Lung (tissue), 17 donors: ENCODE measurements at places on chromosomes 11 and 22.

DNA sequence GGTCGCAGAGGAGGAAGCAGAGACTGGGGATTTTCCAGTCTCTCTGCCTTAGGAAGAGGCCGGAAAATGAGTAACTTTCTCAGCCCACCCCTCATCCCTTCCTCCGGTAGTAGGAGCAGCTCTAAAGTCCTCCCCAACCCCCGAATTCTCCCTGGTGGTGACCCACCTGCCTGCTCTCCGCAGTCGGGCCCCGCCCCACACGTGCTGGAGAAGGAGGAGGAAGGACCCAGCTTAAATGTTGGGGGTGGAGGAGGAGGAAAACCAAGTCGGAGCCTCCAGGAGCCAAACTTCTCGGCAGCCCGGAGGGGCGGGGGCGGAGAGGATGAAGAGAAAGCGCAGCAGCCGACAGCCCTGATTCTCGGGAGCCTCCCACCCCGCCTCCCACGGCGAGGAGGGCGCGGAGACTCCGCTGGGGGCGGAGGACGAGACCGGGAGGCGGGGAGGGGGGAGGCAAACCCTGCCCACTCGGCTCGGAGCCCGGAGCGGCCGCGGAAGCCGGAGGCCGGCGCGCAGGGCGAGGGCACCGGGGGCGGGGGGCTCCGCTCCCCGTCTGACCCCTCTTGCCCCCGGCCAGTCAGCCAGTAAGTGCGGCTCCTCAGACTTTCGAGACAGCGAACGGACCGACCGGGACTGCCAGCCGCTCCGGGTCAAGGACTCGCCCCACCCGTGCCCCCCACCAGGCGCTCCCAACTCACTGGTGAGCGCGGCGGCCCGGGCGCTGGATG lies at the start of gene TPBGL:
TPBGL (plus strand) TSS at position 464 of the 725 bp plus-strand sequence. CDS start 276 bp downstream, outside the sequence.
- peak; percentile 50 for DNase-seq

GRCh38 chr11:65524014-65524740 lies 706 bp upstream of the SCYL1 start:
- DNase-seq = no peak

- DNase-seq = no peak
Observed at GRCh38 chr11:1920909-1921573, 1.5 kb downstream of the TNNT3 start.

- DNase-seq = no peak
Observed at GRCh38 chr11:31782257-31782656, 28.9 kb downstream of the PAX6 start.

DNA sequence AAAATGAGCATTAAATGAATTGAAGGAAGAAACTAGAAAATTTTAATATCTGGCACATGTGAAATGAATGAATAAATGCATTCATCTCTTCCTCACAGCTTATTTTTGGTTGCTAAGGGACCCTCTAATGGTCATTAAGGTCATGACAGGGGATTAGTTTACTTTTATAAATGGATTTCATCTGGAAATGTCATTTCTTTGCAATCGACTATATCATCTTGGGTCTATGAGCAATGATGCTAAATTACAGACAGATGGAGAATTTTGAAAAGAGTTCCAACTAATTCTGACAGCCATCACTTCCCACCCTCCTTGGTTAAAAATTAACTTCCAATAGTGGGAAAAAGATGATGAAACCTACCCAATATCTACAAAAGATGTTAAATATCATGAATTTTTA lies 98.0 kb downstream of the KIF18A start:
- no peak for DNase-seq

- peak; percentile 10 for DNase-seq
Observed at GRCh38 chr22:27032091-27032761, 374.8 kb downstream of the MIAT start.

- DNase-seq = no peak
Observed at GRCh38 chr22:33221568-33221967, 163.4 kb upstream of the SYN3 start.

DNA sequence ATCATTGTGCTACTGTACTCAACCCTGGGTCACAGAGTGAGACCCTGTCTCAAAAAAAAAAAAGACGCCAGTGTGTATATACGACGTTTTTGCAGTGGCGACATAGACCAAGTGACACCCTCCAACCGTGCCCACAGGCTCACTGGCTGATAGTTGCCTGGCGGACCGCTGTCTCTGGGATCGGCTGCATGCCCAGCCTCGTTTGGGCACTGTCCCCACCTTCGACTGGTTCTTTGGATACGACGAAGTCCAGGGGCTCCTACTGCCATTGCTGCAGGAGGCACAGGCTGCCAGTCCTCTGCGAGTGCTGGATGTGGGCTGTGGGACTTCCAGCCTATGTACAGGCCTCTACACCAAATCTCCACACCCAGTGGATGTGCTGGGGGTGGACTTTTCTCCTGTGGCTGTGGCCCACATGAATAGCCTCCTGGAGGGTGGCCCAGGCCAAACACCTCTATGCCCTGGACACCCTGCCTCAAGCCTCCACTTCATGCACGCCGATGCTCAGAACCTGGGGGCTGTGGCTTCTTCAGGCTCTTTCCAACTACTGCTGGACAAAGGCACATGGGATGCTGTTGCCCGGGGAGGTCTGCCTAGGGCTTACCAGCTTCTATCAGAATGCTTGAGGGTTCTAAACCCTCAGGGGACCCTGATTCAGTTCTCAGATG lies 1.3 kb downstream of the CSKMT start:
- no peak for DNase-seq

GRCh38 chr11:117799634-117800033 lies 2.6 kb upstream of the DSCAML1 start:
- DNase-seq = no peak

DNA sequence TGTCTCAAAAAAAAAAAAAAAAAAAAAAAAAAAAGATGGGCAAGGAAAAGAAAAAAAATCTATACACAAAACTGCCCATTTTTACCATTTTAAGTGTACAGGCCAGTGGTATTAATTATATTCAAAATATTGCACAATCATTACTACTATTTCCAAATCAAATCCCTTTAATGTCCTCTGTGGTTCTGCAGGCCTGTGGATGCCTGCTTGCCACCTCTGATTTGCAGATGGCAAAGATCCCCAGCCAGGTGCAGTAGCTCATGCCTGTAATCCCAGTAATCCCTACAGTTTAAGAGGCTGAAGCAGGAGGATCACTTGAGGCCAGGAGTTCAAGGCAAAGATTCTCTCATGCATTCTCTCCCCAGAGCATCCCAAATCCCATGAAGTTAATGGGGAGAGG lies 20.2 kb downstream of the RFPL1 start:
- DNase-seq = no peak

- DNase-seq = no peak
Observed at GRCh38 chr11:33984682-33985389, 66.7 kb upstream of the CAPRIN1 start.

DNA sequence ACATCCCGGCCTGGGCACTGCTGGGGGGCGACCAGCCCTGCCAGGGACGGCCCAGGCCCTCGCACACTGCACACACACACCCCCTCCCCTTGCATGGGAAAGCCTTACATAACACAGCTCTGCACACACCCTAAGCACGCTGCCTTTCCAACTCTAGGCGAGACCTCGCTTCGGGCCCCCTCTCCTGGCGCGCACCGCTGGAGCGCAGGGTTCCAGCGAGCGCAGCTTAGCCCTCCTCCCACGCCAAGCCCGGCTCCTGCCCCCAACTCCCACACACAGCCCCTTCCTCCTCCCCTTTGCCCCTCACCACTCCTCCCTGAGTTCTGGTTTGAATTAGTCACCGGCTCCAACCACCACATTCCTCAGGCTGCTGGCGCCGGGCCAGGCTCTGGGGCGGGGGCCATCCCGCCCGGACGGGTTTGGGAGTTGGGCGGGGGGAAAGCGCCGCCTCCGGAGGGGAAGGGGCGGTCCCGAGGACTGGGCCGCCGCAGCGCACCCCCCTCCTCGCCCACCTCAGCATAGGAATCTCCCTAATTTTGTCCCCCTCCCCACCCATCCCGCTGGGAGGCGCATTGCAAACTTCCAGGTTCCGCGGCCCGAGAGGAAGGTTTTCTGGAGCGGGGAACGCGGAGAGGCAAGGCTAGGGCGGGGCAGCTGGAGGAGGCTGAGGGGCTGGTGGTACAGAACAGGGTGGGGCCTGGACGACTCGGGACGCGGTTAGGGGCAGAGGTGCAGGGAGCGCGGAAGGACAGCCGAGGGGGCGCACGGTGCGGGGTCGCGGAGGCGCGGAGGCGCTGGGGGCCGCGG lies 966 bp downstream of the AHNAK start:
- peak; percentile 97 for DNase-seq

- peak; percentile 60 for DNase-seq
Observed at GRCh38 chr11:128886406-128887124, 4.6 kb upstream of the KCNJ5 start.

DNA sequence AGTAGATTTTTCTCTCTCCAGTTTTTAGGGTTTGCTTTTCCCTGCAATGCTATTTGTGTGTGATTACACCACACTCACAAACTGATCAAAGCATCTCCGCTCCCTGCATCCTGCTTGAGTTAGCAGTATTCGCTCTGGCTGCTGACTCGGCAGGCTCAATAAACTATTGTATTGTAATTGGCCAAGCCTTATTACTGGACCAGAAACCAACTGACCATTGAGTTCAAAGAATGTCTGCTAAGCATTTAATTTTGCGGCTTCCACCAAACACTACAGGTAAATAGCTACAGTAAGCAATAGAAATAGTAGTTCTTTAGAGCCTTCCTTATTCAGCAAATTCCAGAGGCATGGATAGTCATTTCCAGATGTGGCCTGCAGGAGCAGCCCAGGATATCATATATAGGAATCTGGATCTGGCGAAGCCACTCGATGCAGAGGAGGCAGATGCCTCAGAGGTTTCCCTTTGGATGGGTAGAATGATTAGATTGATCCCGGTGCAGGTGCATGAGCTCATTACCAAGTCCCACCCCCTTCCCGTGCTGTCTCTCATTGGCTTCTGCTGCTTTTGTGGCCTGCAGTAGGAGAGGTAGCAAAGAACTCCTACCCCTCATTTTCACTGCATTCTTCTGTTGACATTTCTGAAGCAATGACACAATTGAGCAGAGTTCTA lies 77.3 kb downstream of the COMMD9 start:
- peak; percentile 49 for DNase-seq

DNA sequence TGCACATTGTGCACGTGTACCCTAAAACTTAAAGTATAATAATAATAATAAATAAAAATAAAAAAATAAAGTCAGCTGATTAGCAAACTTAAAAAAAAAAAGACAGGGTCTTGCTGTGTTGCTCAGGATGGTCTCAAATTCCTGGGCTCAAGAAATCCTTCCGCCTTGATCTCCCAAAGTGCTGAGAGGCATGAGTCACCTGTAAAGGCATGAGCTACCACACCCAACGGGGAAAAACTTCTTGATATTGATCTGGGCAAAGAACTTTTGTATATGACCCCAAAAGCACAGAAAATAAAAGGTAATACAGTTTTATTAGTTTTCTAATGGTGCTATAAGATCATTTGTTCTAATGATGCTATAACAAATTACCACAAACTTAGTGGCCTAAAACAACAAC lies 46.1 kb downstream of the ENTHD1 start:
- no peak for DNase-seq

DNA sequence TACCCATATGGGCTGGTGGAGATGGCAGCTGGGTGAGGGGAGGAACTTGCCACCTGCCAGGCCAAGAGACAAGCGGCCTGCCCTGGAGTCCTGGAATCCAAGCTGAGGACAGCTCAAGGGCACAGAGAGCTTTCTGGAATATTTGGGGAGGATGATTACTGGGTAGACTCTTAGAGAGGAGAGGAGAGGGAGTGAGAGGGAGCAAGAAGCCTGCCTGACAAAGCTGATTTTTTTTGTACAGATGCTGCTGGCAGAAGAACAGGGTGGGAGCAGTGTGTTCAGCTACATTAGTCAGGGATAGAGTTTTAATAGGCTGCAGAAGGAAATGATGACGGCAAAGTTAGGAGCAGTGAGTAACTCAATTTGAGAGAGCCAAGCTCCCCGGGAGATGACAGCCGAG lies 299.3 kb downstream of the NXPE2 start:
- peak; percentile 22 for DNase-seq

- DNase-seq = peak; percentile 86
Observed at GRCh38 chr22:42661985-42662831, 13.0 kb upstream of the CYB5R3 start.

GRCh38 chr11:59550842-59551658 lies 39.7 kb downstream of the OR4D9 start:
- DNase-seq = peak; percentile 96

DNA sequence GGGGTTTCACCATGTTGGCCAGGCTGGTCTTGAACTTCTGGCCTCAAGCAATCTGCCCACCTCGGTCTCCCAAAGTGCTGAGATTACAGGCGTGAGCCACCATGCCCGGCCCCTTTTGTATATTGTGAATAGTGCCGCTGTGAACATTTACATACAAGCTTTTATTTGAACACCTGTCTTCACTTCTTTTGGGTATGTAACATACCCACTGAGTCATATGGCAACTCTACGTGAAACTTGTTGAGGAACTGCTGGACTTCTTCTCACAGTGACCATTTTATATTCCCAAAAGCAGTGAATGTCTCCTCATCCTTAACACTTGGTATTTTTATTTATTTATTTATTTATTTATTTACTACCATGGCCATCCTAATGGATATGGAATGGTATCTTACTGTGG lies 3.9 kb upstream of the SCT start:
- DNase-seq = no peak

GRCh38 chr11:15969701-15970329 lies 386.5 kb downstream of the SOX6 start:
- peak; percentile 58 for DNase-seq

DNA sequence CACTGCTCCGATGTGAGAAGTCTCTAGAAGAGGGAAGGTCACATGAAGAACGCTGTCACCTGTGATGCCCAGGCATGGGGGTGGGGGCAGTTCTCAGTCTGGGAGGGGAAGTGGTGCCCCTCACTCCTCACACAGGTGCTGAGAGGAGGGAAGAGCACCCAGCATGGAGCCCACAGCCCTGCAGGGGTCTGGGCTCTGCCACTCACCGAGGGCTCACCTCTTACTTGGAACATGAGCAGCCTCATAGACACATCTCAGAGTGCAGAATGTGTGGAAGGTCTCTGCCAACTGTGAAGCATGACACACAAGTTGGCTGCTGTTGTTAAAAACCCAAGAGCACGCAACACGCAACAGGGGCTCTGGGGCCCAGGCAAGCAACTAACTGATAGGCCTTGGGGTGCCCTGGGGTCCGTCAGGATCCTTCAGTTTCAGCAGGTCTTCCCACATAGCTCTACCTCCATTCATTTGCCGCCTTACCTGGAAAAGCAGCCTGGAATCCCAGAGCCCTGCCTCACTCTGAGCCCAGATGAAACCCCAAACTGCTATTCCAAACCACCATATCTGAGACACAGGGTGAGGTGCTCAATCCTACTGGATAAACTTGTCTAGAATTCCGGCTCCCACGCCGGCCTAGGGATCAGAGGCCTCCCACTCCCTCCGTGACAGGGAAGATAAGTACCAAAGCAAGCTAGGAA lies 17.5 kb upstream of the TMPRSS4 start:
- no peak for DNase-seq
